ENCODE measurements at places on chromosomes 16 and 17.

GRCh38 chr17:65163990-65164495 lies 26.9 kb downstream of the RGS9 start:
- DNase-seq, result no peak

DNA sequence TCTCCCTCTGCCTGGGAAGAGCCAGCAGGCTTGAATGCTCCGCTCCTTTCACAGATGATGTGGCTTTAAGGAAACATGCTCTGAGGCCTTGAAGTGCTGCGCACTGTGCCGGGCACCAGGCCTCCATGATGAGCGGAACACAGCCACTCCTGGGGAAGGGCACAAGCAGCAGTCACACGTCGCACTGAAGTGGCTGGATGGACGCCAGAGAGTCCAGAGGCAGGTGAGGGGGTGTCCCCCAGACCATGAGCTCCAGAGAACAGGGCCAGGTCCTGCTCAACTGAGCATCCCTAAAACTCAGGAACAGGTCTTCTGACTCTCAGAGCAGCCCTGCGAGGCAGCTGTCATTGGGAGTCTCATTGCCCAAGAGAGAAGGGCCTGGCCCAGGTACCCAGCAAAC lies 35.6 kb downstream of the PEMT start:
- no peak for DNase-seq

- no peak for DNase-seq
Observed at GRCh38 chr16:2486645-2487516, 12.0 kb downstream of the TBC1D24 start.

DNA sequence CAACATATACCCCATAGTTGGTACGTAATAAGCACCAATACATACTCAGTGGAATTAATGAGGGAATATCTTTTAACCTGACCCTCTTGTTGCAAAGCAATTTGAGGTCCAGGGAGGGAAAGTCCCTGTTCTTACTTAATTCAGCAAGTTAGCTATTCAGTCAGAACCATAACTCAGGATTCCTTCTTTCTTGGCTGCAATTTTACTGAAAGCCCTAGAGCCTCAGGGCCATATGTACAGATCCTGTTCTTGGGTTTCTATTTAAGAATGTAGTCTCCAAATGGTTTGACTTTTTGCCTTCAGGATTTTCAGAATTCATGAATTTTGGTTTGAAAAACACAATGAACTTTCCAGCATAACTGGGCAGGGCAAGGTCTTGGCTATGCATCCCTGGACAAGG lies 436.5 kb downstream of the HS3ST4 start:
- DNase-seq, result no peak

- DNase-seq, result no peak
Observed at GRCh38 chr17:17921192-17922069, 50.8 kb downstream of the TOM1L2 start.

- DNase-seq, result no peak
Observed at GRCh38 chr16:55056585-55057401, 126.1 kb downstream of the IRX5 start.

DNA sequence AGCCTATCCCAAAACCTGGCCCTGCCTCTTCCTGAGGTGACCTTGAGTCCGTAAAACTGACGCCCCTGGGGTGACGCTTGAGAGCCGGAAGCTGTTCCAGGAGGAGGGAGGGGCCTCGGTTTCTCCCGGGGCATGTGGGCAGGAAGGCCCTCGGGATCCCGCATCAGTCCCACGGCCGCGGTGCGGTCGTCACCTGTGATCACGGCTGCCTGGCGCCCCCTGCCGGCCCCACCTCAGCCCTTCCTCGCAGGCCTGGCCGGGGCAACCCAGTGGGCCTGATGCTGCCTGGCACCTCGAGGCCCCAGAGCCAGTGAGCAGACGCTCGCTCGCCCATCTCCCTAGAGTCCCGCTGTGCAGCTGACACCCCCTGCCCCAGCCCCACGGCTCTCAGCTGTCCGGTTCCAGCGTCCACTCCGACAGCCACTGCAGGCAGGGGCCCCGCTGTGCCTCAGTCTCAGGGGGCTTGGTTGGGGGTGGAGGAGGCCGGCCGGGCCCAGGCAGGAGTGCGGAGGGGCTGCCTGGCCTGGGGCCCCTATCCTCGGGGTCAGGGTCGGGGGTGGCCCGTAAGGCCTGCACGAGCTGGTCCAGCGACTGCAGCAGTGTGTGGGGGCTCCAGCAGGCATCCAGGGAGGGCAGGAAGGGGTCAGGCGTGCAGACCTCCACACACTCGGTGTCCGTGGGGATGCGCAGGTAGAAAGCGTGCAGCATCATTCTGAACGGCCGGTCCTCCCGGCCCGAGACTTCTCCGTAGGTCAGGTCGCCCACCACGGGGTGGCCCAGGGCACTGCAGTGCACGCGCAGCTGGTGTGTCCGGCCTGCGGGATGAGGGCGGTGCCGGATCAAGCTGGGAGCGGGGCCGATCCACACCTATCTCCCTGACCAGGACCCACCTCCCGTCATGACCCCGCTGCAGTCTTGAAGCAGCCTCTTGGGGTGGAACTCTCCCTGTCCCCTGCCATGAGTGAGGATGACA lies 2.3 kb downstream of the RPUSD1 start:
- DNase-seq, result no peak

DNA sequence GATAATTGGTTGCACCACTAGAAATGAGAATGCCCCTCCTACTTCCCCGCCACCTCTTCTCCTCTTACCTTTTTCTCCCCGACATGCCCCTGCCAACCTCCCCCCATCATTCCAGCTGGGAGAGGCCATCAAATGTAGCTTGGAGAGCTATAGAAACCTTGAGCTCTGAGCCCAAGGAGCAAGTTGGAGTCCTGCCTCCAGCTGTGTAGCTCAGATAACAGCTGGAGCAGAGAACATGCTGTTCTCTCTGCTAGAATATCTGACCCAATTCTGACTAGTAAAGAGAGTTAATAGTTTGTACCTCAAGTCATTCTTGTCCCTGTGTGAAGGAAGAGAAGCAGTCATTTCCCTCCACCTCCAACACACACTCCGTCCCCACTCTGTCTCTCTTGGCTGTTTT lies 490.3 kb downstream of the MAF start:
- DNase-seq, result no peak

GRCh38 chr17:82419540-82419939 lies 1.2 kb upstream of the OGFOD3 start:
- DNase-seq, result no peak

DNA sequence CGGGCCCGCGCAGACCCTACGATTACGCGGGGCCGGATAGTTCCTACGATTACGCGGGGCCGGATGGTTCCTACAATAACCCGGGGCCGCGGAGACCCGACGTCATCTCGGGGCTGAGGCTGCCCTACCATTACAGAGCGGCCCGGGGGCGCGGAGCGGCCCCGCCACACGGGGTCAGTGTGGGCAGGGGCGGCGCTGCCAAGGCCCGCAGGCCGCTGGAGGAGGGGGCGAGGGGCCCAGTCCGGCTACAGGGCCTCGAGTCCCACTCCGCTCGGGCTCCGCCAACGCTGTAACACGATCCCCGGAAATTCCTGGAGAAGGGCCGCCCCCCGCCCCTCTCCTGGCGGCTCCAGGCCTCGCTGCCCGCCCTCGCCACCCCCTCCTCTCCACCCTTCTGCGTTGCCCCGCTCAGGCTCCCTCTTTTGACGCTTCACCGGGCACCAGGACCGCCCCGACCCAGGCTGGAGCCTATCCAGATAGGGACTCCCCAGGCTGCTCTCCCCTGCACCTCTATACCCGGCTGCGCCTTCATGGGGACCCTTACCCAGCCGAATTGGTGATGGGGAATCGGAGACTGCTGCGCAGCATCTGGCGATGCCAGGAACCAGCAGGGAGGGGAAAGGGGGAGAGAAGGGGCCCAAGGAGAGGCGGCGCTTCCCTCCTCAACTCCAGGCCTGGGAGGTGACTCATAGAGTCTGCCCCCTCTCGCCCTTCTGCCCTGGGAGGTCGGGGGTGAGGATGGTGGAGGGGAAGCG lies at the start of gene RAB34:
TSS of gene RAB34 (minus strand) at position 291 of the 755 bp plus-strand sequence. CDS start 602 bp downstream, outside the sequence.
- peak; percentile 67 for DNase-seq

- no peak for DNase-seq
Observed at GRCh38 chr16:14199624-14200023, 128.5 kb downstream of the MRTFB start.

GRCh38 chr17:81987161-81987770 lies 9.8 kb downstream of the ASPSCR1 start:
- no peak for DNase-seq

- DNase-seq, result no peak
Observed at GRCh38 chr16:87757841-87758426, 7.9 kb downstream of the KLHDC4 start.

DNA sequence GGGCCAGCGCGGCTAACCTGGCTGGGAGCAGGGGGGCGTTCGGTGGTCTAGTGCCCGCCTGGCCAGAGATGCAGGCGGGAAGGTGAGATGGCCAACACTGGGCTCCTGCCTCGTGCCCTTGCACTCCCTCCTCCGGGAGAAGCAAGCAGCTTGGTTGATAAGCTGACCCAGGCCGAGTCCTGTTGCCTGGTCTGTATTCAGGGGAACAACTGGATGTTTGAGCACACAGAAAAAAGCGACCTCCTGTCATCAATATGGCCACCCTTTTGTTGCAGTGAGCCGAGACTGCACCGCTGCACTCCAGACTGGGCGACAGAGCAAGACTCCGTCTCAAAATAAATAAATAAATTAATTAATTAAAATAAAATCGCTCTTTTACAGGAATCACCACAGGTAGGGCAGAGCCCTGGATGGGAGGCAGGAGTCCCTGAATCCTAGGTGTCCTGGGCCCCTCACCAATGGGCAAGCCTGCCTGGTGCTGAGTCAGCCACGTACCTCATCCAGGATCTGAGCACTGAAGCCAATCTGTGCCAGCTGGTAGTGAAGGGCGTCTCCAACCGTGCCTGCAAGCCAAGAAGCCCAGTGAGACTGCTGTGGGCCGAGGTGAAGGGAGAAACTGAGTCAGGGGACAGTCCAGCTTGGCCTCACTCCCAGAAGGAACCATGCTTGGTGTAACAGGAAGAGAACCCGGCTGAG lies 31.8 kb downstream of the HASPIN start:
- DNase-seq, result no peak

- DNase-seq, result no peak
Observed at GRCh38 chr17:34669511-34669910, 90.1 kb downstream of the TMEM132E start.

DNA sequence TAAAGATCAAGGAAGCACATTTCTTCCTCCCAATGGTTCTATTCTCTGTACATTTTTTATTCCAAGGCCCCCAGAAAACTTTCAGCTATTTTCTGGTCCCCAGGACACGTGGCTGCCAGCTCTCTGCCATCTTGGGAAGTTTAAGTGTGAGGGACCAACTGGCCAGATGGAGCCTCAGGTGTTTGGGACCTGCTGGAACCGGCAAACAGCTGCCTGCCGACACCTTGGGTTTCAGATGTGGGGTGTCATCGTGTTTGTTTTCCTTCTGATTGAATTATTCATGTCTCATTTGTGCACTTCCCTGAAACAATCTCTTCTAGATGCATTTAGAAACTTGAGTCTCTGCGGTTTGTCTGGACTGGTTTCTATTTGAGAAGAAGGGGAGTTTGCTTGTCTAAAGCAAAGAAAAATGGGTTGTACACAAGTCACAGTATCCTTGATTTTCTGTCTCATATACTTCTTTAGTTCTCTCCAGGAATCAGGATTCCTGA lies 386.5 kb downstream of the SLC39A11 start:
- no peak for DNase-seq

DNA sequence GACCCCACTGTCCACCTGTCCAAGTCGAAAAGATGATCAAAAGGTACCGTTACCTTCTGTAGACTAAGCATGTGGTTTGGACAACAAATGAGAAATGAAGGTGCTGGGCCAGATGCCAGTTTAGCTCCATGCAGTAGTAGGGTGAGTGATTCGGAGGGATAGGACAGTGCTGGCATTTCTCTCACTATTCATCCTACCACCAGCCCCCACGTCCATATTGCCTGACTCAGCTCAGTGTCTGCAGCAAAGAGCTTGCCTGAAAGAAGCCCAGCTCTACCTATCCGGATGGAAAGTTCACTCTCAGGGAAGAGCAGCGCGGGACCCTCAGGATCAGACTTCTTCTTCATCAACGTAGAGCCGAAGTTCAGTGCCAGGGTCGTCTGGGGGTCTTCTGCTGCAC lies 145.0 kb downstream of the SLC39A11 start:
- DNase-seq, result no peak

DNA sequence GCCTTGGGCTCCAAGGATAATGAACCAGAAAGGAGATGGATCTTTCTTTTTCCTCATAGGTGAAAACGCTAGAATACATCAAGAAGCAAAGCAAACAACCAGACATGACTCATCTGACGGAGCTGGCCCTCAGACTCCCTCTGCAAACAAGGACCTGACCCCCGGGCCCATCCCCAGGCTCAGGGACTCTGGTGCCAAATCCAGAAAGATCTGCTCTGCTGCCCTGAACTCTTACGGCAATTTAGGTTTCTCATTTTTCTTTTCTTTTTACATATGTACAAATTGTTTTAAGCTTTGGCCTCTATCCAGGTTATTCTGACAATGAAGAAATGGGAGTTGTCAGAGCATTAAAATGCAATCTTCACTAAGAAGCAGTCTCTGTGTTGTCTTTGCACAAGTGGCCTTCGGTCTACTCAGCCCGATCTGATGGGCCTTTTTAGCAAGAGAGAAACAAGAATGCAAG lies 17.7 kb downstream of the KNOP1 start:
- DNase-seq, result no peak

- DNase-seq, result no peak
Observed at GRCh38 chr17:69949496-69949895, 125.5 kb upstream of the KCNJ16 start.

GRCh38 chr16:79726902-79727301 lies 126.4 kb upstream of the MAF start:
- no peak for DNase-seq

DNA sequence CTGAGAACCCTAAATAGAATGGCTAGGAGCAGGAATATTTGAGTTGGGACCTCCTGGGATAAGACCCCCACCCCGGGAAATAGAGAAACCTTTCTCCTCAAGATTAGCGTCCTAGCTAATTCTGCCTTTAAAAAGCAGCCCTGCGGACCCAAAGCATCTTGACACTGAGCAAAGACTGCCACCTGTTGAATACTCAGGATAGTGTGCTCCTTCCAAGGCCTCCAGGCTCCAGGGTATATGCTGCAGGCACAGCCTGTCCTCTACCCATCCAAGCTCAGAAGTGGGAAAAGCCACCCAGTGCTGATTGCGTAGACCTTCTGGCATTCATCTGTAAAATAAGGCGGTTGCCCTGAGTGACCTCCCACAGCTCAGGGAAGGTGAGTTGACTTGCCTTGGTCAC lies 456.2 kb upstream of the DYNLRB2 start:
- DNase-seq, result no peak

DNA sequence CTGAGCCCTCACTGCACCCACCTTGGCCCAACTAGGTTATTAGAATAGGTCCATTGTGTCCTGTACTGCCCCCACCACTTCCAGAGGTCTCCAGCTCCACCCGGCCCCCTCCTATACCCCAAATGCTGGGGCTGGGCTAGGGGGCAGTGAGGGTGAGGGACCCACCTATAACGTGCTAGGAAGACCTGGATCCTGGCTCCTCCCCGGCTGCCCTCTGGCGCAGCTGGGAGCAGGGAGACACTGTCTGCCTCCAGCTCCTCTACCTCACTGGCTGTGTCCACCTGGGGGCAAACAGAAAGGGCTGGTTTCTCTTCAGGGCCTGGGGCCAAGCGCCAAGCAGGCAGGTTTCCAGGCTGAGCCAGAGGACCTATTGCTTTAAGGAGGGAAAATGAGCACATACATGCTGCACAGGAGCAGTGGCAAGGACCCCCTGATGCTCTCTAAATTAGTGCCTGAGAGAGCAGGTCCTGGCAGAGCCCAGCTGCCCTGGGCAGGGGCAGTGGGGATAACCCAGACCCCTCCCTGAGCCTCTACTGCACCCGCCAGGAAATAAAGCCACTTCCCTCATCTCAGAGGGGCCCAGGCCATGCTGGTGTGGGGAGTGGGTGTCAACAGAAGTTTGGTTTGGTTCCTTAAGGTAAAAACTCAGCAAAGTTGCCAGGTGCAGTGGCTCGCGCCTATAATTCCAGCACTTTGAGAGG lies 12.2 kb downstream of the TSPOAP1 start:
- no peak for DNase-seq

- DNase-seq, result no peak
Observed at GRCh38 chr16:90032674-90033331, 13.5 kb upstream of the DBNDD1 start.

Measured in NCI-H1930 (cell line).